ENCODE measurements at places on chromosomes 1 and 21. TPM values are rescaled to one million over a fixed set of nuclear protein-coding genes. Genes with fewer than 3 reads are reported as not detected.

The EDN2 gene
- total RNA-seq: not detected

The FMO1 gene
- total RNA-seq: not detected

The RYR2 gene
- total RNA-seq: not detected

The SAMSN1 gene
- 34.4 TPM for total RNA-seq

The GJB4 gene
- not detected for total RNA-seq

The SAMD11 gene
- total RNA-seq: not detected

The CNTN2 gene
- not detected for total RNA-seq

The SPRR2A gene
- not detected for total RNA-seq

DNA sequence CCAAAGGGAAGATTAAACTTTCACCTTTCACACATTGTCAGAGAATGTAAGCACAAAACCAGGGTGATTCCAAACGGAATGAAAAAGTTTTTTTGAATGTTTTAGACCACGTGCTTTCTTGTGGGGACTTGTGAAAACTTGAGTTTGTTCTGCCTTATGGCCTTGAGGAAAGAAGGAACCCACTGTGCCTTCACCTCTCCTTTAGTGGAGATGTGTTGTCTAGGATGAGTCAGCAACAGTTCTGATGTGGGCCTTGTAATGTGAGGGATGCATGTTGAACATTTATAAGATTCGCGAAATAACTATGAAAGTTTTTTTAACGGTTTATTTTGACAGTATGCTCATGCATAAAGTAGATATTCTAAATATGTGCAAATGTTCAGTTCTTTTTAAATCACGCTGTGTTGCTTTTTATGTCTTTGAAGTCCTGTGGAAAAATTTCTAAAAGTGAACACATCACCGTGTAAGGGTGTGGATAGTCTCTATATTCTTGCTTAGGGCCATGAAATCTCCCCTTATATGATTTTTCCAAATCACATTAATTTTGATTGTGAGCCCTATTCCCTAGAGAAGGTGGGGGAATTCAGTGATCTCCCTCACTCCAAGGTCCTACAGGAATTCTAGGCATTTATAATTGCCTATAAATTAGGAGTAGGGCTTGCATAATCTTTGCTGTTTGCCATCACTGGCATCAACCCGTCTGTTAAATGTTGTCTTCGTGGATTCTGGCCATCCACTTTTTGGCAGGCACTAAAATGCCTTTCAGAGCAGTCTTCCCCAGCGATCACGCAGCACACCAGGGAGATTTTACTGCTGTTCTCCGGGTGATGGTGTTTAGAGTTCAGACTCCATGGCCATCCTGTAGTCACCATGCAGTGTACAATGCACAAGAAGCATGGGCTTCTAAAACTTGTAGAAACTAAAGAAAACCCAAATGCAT lies 47.4 kb downstream of the PLA2G4A start:
- no peak overlapping the region for H3K27ac ChIP-seq
- H3K4me3 ChIP-seq: no peak overlapping the region
- DNase-seq: no peak

DNA sequence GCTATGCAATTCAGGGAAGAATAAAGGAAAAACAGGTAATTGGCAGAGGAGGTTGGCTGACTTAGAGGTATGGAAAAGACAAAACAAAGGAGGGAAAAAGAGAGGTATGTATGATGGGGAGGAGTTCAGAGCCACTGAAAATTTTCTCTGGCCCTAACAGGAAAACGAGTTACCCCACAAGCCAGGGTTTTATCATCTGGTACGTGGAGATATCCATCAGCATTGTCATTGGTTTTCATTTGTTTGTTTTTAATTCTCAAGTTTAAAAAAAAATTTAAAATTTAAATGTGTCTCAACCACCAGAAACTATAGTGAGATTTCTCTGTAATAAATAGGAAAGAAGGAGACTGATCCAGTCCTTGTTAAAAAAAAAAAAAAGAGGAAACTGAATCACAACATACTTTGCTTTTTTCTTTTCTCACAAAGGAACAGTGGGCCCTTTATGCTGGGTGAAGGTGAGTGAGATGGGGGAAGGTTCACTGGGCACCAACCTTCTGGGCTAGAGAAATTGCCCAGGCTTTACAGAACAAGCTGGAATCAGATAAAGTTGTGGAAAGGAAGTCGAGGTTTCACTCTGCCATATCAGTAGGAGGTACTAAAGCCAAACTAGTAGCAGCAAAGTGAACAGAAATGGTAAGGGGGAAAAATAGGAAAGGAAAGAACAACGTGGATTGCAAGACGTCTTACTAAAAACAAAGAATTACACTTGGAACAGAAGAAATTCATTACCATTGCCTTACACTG lies 2.7 kb downstream of the IFNAR2 start:
- H3K36me3 ChIP-seq: peaks cover 4% of the 10 kb centered on the region
- H3K4me3 ChIP-seq: peak overlapping the region; percentile 83
- H3K27ac ChIP-seq: peak overlapping the region; percentile 92
- peaks cover 41% of the 10 kb centered on the region for H3K4me1 ChIP-seq
- DNase-seq: no peak

DNA sequence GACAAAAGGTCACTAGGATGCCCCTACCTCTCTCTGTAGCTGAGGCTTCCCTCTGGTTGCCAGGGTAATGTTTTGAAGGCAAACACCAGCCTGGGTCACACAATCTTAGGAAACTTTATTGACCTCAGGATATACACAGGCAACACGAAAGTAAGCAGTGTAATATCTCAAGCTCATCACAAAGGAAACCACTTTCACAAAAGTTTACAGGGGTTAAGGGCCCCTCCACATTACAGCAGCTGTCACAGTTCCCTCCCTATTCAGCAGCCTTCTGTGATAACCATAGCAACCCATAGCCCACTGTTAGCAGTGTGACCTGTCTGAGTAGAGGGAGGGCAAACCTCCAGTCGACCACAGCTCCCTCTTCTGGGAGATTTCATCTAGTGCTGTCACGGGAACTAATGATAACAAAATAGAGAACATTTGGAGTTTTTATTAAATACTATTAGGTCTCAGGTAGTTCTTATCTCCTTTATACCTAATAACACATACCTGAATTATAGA lies 149.8 kb downstream of the PTPRC start:
- no peaks in the 10 kb centered on the region for H3K36me3 ChIP-seq
- H3K27ac ChIP-seq: no peak overlapping the region

DNA sequence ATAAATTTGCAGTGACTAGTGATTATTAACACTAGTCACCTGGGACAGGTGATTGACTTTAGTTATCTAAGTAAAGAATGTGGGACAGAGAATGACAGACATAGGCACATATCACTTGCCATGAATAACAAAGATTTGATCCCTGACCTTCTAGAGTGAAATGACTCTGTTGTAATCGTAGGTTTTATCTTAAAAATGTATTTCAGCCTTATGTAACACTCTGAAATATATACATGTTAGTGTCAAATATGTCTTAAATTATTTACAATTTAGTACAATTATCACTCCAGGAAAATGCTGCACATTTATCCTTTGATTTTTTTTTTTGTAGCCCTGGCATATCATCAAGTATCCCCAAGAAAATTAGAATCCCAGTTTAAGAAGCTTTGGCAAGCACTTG lies 186.4 kb upstream of the PTGFR start:
- no peaks in the 10 kb centered on the region for H3K4me1 ChIP-seq
- H3K36me3 ChIP-seq: no peaks in the 10 kb centered on the region

DNA sequence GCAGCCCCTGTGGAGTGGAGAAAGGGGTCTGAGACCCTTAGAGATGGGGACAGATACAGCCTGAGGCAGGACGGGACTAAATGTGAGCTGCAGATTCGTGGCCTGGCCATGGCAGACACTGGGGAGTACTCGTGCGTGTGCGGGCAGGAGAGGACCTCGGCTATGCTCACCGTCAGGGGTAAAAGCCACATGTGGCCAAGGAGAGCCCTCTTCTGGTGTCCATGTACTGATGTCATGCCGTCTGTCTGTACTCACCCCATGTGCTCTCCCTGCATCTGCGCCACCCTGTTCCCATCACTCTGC lies 84.7 kb downstream of the OBSCN start:
- H3K36me3 ChIP-seq: peaks cover 7% of the 10 kb centered on the region
- DNase-seq: no peak
- H3K4me1 ChIP-seq: no peaks in the 10 kb centered on the region
- H3K4me3 ChIP-seq: no peak overlapping the region

GRCh38 chr1:162699366-162699765 lies 67.1 kb downstream of the DDR2 start:
- H3K27me3 ChIP-seq: no peaks in the 10 kb centered on the region

DNA sequence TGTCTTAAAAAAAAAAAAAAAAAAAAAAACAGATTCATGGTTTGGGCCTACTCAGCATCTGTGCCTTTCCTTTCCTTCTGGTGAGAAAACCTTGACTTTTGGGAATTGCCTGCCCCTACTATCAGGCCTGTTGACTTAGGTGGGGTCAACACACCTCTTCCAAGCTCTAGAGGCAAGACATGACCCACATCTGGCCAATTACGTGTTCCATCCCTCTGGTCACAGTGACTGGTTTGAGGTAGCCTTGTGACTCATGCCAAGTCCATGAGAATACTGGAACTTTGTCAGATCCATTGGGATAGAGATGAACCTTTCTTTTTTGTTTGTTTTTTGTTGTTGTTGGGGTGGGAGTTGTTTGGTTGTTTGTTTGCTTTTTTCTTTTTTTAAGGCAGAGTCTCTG lies 37.3 kb upstream of the KHDRBS1 start:
- no peak overlapping the region for H3K4me3 ChIP-seq
- no peaks in the 10 kb centered on the region for H3K36me3 ChIP-seq
- DNase-seq: no peak
- H3K4me1 ChIP-seq: peaks cover 3% of the 10 kb centered on the region
- H3K27me3 ChIP-seq: no peaks in the 10 kb centered on the region

- no peak for DNase-seq
- no peaks in the 10 kb centered on the region for H3K27me3 ChIP-seq
- H3K36me3 ChIP-seq: no peaks in the 10 kb centered on the region
- no peak overlapping the region for H3K4me3 ChIP-seq
- H3K27ac ChIP-seq: no peak overlapping the region
Observed at GRCh38 chr1:59427784-59428183, 130.9 kb downstream of the FGGY start.

DNA sequence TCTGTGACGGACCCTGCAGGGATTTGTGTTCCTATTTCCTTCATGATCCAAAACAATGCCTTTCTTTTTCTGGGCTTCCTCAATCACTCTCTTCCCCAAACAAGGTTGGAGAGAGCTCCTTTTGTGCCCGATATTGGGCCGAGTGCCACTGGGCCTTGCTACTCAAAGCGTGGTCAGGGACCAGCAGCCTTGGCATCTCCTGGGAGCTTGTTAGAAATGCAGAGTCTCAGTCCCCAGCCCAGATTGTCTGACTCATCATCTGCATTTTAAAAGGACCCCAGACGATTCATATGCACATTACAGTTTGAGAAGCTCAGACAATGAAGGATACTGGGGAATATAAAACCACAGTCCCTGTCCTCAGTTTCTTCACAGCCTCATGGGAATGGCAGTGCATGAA lies 19.9 kb downstream of the ADORA1 start:
- DNase-seq: no peak
- H3K27me3 ChIP-seq: no peaks in the 10 kb centered on the region
- no peak overlapping the region for H3K4me3 ChIP-seq

DNA sequence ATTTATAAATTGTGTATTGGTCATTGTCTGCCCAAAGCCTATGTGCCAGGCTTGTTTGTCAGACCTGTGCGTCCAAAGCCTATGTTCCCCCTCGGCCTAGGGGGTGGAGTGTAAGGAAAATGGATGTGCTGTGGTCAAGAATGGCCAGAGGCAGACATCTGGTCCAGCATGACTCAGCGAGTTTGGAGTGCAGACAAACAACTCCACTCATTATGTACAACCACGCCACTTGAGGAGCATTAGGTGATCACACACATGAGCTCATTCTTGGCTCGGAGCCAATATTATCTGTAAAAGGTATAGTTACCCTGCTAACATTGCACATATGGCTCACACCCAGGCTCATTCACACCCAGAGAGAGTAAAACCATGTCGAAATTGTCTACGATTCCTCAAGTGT lies 1047.6 kb upstream of the ADGRL4 start:
- no peaks in the 10 kb centered on the region for H3K36me3 ChIP-seq
- no peaks in the 10 kb centered on the region for H3K4me1 ChIP-seq
- H3K4me3 ChIP-seq: no peak overlapping the region
- H3K27ac ChIP-seq: no peak overlapping the region

GRCh38 chr21:41369105-41369919 lies 7.5 kb downstream of the MX2 start:
- DNase-seq: peak; percentile 39
- H3K27me3 ChIP-seq: no peaks in the 10 kb centered on the region
- peaks cover 32% of the 10 kb centered on the region for H3K36me3 ChIP-seq
- H3K4me1 ChIP-seq: peaks cover 53% of the 10 kb centered on the region

GRCh38 chr21:31119199-31119598 lies 80.9 kb upstream of the KRTAP19-8 start:
- peaks cover 15% of the 10 kb centered on the region for H3K36me3 ChIP-seq
- H3K27ac ChIP-seq: no peak overlapping the region
- DNase-seq: no peak
- no peaks in the 10 kb centered on the region for H3K4me1 ChIP-seq
- H3K4me3 ChIP-seq: no peak overlapping the region
- no peaks in the 10 kb centered on the region for H3K27me3 ChIP-seq

GRCh38 chr1:109466452-109467300 lies at the start of gene SYPL2:
SYPL2 (plus strand) TSS chr1:109466546; CDS start chr1:109466844, 298 bp downstream.
- H3K4me1 ChIP-seq: peaks cover 3% of the 10 kb centered on the region
- no peak for DNase-seq
- peak within 1 kb of the TSS; percentile 44 for H3K4me3 ChIP-seq

- no peak for DNase-seq
- H3K4me3 ChIP-seq: no peak overlapping the region
- H3K36me3 ChIP-seq: no peaks in the 10 kb centered on the region
- H3K27me3 ChIP-seq: no peaks in the 10 kb centered on the region
- H3K27ac ChIP-seq: no peak overlapping the region
Observed at GRCh38 chr1:74522148-74522547, 9.7 kb upstream of the LRRC53 start.

- H3K4me3 ChIP-seq: no peak overlapping the region
- no peaks in the 10 kb centered on the region for H3K36me3 ChIP-seq
- H3K27ac ChIP-seq: no peak overlapping the region
- H3K4me1 ChIP-seq: no peaks in the 10 kb centered on the region
- DNase-seq: no peak
Observed at GRCh38 chr21:28776251-28776650, 216.4 kb downstream of the LTN1 start.

DNA sequence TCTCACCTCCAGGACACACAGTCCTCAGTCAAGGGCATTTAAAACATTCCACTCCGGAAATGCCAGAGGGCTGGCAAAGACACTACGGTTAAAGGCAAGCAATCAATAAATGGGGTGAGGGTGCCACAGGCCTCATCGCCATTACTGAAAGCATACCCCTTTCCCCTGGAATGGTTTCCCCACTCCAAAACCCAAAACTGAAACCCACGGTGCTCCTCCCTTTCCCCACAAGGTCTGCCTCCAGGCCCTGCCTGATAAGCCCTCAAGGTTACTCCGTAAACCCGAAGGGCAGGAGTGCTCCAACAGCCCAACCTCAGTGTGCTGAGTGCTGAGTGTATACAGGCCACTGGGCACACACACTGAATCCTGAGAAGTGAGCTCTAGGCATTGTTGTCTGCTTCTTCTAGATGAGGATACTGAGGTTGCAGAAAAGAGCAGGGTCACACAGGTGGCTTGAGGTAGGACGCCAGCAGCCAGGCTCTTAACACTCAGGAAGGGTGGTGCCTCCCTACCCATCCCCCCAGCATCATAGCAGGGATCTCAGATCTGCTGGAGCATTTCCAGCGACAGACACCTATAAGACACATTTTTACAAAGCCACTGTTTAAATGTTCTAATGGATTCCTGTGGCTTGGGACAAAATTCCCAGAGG lies 29.0 kb downstream of the SSBP3 start:
- no peak overlapping the region for H3K4me3 ChIP-seq
- no peak for DNase-seq
- H3K27me3 ChIP-seq: no peaks in the 10 kb centered on the region

- H3K4me1 ChIP-seq: no peaks in the 10 kb centered on the region
- H3K27me3 ChIP-seq: no peaks in the 10 kb centered on the region
- no peak overlapping the region for H3K27ac ChIP-seq
- H3K4me3 ChIP-seq: no peak overlapping the region
- no peaks in the 10 kb centered on the region for H3K36me3 ChIP-seq
Observed at GRCh38 chr1:43541721-43542401, 11.2 kb downstream of the PTPRF start.

All from naive thymus-derived CD4-positive, alpha-beta T cell (primary cell).